ENCODE measurements at places on chromosomes 7 and 10.

GRCh38 chr7:17293481-17293880, 5.0 kb upstream of the AHR start:
- DNase-seq, result no peak

GRCh38 chr7:115195208-115195607, 273.3 kb downstream of the MDFIC start:
- DNase-seq, result no peak

GRCh38 chr7:85972504-85973141, 671.1 kb upstream of the GRM3 start:
- no peak for DNase-seq

DNA sequence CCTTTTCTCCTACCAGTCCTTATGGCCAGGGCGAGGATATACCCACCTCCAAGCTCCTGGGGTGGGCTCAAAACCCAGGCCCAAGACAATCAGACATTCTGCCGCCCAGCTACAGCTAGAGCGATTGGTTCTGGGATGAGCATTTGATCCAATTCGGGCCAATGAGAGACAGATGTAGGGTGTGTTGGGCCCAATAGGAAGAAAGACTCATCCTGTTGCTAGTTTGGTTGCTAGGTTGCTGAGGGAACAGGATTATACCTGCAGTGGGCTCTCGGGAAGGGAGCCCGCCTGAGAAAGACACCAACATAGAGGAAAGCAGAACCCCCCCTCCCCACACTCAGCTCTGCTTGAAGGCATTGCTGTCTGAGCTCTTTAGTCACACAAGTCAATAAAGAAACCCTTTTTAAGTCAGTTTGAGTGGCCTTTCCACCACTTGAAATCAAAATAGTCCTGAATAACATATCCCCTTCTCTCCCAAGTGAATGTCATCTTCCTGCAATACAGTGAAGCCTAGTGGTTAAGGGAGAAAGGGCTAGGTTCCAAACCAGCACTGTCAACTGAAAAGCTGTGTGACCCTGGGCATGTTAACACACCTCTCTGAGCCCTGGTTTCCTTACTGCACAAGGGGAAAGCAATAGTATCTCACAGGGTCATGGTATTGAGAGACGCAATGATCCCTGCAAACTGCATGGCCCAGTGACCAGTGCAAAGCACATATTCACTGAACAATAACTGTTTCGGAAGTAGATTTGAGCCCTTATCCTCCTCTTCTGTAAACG, 21.8 kb downstream of the ITPRIP start:
- no peak for DNase-seq

DNA sequence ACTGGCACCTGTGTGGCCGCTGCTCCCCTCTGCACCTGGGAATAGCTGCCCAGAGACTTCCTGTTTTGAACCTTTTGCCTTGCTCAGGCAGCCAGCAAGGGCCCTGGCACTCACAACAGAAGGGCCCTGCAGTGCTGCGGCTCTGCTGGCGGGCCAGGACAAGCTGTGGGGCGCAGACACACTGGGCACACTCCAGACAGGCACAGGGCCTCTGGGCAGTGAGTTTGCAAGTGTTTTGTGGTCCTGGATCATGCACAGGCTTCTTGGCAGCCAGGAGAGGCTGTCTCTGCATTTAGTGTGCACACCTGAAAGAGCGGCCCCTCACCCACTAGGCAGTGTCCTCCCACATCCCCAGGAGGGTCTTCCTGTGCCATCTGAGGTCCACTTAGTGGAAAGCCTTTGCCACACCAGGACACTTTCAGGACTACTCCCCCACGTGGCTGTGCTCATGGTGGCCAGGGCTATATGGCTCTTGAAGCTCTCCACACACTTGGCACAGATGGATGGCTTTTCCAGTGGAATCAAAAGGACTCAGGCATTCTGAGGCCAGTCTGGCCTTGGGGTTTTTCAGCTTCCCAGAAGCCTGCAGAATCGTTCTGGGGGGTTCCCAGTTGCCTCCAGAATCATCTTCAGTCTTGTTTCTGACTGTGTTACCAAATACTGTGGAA, 5.0 kb upstream of the ATP6V0E2 start:
- DNase-seq, result no peak

GRCh38 chr7:79702116-79702515, 248.6 kb upstream of the MAGI2 start:
- DNase-seq, result no peak

GRCh38 chr7:27351137-27351536, 108.5 kb downstream of the EVX1 start:
- no peak for DNase-seq

GRCh38 chr7:12783421-12784095, 96.1 kb downstream of the ARL4A start:
- DNase-seq, result no peak

GRCh38 chr7:632831-633210, 93.7 kb upstream of the DNAAF5 start:
- no peak for DNase-seq
